ENCODE measurements at places on chromosomes 16 and 17.

DNA sequence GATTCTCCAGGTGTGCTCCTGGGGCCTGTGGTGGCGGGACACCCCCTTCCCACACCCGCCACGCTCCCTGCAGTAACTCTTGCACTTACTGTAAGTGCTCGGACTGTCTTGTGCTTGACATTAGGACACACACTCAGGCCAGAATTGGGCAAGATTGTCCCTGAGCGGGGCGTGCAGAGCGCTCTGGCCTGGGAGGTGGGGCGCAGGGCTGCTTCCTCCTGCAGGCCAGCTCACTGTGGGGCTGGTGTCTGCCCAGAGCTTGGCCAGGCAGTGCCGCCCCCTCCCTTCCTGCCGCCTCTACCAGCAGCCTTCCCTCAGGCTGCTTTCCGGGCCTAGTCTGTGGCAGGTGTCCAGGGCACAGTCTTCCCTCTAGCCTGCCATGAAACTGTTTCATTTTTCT, 6.1 kb upstream of the ATP6V0C start:
- DNase-seq = no peak

DNA sequence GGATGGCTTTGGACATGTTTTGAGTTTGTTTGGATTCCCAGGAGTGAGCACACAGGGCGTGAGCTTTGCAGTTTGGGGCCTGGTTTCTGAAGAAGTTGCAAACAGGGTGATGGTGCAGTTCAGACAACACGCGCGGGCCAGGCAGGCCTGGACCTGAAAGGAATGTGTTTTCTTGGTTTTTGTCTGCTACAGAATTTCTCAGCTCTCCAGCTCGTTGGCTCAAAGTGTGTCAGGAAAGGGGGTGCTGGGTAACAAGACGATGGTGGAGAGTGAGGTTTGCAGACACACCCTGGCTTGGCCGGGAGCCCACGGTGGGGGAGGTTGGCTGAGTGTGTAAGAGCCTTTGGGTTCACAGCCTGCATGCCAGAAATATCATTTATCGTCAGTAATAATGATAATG, 82.3 kb downstream of the CMIP start:
- DNase-seq = no peak

- no peak for DNase-seq
Measured at GRCh38 chr16:29836623-29837022, 16.4 kb downstream of the MVP start.

- no peak for DNase-seq
Measured at GRCh38 chr16:86585821-86586611, 7.7 kb downstream of the FOXL1 start.

DNA sequence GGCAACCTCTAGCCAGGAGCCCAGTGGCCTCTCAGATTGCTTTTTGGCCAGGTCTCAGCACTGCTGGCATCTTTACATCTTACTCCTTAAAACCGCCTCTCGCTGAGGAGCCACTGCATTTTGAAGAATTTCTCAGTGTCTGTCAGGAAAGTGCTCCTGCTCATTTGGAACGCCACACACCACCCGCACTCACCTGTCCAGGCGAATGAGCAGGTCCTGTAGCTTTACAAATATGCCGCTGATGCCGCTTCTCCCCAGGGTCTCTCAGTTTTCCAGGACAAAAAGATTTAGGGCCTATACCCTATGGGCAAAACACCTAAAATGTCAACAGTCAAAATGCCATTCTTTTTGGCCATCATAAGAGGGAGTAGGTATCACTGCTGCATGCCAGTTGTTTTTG, 22.1 kb downstream of the CYB561 start:
- DNase-seq = no peak

GRCh38 chr17:66791347-66791746, 43.6 kb upstream of the CACNG5 start:
- DNase-seq = no peak

DNA sequence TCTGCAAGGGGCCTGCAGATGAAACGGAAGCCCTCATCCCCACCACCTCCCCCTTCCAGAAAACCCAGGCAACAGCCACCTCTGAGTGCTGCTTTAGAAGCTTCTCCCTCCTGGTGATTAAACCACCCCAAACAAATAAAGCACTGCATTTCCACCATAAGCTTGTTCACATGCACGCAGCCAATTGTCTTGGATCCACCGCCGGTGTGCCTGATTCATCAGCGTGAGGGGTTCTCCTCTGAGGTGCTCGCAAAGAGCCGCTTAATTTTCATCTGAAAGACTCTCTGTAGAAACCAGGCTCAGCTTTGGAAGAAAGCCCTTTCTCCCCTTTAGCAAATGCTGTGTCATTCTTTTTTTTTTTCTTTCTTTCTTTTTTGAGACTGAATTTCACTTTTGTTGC, 155.2 kb upstream of the EEF2KMT start:
- DNase-seq = no peak

DNA sequence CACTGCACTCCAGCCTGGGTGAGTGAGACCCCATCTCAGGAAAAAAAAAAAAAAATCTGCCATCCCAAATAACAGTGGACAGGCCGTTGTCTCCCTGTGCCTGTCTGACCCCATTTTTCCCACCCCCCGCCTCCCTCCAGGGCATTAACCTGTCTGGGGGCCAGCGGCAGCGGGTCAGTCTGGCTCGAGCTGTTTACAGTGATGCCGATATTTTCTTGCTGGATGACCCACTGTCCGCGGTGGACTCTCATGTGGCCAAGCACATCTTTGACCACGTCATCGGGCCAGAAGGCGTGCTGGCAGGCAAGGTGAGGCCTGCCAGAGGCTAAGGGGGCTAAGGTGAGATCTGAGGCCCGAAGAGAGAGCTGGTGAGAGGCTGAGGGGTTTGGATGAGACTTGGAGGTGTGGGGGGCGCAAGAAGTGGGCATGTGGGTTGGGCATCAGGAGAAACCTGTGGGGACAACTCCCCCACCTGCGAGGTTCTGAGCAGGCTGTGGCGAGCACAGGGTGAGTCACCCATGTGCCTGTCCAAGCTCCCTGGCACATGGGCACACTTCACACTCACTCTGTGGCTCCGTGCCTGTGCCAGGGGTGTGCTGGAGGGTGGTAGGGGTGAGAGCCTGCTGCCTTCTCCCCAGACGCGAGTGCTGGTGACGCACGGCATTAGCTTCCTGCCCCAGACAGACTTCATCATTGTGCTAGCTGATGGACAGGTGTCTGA, 34.7 kb downstream of the ANKRD40 start:
- no peak for DNase-seq

DNA sequence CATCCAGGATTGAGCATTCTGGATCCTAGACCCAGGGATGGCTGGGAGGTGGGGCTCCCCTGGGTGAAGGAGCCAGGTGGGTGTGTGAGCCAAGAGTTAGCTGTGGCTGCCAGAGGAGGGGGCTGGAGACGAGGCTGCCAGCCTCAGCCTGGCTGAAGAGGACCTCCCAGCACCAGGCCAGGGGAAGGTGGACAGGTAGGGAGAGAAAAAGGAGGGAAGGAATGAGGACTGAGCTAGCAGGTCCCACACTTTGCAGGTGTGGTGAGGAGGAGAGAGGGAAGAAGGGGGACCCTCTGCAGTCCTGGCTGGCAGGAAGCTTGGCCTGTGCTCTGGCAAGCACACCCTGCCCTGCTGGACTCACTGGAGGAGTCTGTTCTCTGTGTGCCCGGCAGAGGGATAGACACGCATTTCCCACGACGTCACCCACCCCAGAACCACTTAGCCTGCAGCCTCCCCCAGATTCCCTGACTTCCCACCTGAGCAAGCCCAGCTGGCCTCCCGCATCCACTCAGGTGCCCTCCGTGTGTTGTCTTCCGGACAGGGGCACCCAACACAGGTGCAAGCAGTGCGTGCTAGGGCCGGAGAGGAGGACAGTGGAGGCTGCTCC, 42.0 kb downstream of the SOCS3 start:
- DNase-seq = no peak

GRCh38 chr17:81391936-81392908, 3.0 kb upstream of the BAHCC1 start:
- no peak for DNase-seq

GRCh38 chr16:3879887-3880564, 487 bp downstream of the CREBBP start:
- peak; percentile 40 for DNase-seq

DNA sequence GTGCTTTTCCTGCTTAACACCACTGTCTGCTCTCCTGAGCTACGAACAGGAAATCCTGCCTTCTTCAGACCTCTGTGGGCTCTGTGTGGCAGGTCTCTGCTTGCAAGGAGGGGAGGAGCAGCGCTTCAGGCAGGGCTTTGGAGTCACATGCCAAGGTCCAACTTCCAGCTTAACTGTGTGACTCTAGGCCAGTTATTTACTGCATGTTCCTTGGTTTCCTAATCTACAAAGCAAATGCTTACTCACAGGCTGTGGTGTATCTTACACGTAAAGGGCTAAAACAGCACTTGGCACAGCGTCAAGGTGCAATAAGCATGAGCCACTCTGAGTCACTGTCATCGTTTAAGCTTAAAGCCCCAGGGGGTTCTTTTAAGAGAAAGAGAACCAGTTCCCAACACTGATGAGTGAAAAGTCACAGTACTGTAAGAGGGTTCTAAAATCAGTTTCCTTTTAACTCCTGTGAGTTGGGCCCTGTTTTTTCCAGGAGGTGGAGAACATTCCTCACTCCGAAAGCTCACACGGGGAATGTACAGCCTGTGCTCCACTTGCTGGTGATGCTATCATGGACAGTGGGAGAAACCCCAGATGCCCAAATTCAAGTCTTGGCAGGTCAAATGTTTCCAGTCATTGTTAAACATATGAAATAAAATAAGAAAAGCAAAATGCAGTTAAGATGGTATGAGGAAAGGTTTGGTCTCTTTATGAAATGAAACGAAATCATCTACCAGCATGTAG, 54.1 kb upstream of the BCAR1 start:
- no peak for DNase-seq

- no peak for DNase-seq
Measured at GRCh38 chr17:30296499-30297080, 4.8 kb upstream of the BLMH start.

DNA sequence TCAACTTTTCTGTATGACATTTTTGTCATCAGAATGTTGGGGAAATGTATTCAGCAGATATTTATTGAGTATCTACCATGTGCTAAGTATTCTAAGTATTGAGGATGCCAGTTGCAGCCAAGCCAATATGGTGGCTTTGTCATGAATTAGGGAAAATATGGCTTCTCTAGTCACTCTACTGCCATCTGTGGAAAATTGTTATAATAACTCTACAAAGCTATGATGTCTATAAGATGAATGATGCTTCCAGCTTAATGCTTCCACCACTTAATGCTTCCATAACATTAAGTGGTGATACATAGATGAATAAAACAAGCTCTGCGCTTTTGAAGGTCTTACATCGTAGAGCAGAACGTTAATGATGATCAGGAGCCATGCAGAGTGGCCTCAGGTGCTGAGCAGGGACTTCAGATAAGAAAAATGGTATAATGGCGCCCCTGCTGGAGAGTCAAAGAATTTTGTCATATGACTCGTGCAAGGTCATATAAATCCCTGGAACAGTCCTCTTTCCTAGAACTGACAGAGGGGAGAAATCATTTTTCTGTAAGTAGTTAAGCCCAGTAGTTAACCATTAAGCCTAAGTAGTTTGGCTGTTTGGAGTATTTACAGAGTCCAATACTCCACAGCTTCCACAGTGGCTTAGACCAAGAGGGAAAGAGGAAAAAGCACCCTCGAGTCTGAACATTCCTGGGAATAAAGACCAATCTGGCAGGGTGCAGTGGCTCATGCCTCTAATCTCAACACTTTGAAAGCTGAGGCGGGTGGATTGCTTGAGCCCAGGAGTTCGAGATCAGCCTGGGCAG, 2.7 kb upstream of the TMIGD1 start:
- no peak for DNase-seq

DNA sequence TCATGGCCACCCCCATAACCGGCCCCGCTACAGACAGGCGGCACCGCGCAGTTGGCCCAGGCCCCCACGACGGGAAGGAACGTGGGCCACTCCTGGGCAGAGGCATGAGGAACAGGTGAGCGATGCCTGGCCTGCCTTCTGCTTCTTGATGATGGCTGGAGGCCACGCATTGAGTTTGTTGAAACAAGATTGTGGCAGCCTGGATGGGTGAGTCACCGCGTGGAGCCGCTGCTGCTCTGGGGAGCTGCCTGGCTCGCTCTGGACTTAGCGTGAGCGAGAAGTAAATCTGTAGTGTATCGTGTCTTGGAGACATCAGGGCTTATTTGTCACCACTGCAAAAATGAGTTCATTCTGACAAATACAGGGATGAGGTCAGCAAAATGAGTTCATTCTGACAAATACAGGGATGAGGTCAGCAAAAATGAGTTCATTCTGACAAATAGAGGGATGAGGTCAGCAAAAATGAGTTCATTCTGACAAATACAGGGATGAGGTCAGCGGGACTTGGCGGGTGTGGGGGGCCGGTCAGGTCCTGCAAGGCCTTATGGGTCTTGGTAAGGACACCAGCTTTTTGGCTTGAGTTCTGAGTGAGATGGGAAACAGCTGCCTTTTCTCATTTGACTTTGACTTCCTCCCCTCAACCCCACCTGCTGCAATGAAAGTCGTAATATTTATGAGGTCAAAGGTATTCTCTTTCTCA, 93.0 kb downstream of the SEC14L1 start:
- no peak for DNase-seq

- no peak for DNase-seq
Measured at GRCh38 chr17:60253048-60253447, 103.3 kb downstream of the CA4 start.

DNA sequence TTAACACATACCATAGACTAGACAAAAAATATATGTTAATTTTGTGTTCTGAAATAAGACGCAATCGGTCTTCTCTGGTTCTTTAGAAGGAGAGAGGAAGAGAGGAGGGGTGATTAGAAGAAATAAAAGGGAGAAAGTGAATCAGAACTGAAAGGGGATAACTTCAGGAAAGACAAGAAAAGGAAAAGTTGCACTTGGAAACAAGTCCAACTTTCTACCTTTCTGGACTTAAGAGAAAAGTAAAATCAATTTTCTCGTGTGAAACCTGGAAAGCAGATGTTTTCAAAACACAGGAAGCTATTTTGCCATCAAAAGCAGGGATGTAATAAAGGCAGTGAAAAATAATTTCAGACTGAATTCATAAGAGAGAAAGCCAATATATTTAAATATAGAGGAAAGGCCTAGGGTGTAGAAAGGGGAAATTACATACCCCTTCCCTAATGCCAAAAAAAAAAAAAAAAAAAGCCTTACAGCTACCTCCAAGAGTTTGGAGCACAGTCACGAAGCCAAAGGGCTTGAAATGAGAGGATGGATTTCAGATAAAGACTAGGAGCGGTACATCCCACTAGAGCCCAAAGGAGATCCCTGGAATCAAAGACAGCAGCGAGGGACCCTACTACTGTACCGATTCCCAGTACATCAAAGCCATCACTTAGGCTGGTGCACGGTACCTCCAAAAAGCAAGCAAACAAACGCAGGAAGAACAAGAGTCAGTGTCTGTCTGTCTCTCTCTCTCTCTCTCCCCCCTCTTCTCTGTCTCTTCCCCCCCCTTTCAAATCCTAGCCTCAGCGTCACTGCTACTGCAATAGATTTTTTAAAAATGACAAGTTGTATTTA, 12.1 kb upstream of the ZFHX3 start:
- DNase-seq = no peak
